Cortex of kidney (tissue), 1 donor: ENCODE measurements at places on chromosomes 7 and 10.

DNA sequence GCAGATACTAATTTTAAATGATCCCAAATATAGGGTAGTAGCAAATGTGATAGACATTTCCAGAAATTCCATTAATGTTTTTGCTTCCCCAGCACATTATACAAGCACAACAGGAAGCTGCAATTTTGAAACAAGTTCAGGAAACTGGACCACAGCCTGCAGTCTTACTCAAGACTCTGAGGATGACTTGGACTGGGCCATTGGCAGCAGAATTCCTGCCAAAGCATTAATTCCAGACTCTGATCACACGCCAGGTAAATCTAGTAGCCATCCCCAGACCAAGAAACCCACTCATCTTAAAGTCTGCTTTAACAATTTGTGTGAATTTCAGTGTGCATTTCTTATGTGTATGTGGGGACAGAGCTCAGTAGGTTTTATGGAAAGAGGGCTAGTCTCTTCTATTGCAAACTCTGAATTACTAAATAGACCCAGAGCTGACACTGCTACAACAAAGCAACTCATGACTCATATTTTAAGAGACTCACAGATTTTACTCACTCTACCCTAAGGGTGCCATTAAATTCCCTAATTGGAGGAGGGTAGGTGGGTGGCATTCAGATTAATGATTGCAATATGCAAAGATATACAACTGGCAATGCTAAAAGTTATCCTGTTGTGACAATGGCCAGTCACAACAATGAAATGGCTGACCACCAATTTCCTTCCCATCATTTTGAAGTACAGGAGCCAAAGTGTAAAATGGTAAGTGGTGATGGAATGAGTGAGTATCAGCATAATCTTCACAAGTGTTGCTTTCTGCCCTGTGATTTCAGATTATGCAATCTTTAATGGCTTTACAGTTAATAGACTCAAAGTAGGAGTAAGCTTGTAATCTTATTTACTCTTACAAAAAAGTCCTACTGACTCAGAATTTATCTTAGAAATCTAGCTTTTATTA lies 317.6 kb upstream of the PLXDC2 start:
- no peak for DNase-seq

GRCh38 chr10:108789336-108789735 lies 1134.0 kb downstream of the XPNPEP1 start:
- no peak for DNase-seq

GRCh38 chr10:101228966-101229265 lies 347 bp downstream of the LBX1 start:
- no peak for DNase-seq

- DNase-seq = no peak
Measured at GRCh38 chr7:36441344-36442022, 51.8 kb downstream of the ANLN start.

DNA sequence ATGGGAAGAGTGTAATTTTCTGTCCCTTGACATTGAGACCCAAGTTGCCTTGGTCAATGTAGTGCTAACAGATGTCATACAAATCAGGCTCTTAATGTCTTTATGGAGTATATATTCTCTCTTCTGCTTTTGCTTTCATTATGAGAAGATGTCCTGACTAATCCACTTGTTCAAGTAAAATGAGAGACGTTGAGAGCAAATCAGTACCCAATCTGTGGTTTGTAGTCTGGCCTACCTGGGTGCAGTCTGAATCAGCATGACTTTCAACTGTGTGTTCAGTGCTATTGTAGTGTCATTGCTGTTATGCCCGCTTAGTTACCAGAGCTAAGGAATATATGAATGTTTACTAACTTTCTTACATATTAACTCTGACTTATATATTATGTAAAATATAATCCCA lies 612.4 kb downstream of the ANKRD7 start:
- no peak for DNase-seq

GRCh38 chr7:114949231-114949630 lies 27.3 kb downstream of the MDFIC start:
- no peak for DNase-seq

DNA sequence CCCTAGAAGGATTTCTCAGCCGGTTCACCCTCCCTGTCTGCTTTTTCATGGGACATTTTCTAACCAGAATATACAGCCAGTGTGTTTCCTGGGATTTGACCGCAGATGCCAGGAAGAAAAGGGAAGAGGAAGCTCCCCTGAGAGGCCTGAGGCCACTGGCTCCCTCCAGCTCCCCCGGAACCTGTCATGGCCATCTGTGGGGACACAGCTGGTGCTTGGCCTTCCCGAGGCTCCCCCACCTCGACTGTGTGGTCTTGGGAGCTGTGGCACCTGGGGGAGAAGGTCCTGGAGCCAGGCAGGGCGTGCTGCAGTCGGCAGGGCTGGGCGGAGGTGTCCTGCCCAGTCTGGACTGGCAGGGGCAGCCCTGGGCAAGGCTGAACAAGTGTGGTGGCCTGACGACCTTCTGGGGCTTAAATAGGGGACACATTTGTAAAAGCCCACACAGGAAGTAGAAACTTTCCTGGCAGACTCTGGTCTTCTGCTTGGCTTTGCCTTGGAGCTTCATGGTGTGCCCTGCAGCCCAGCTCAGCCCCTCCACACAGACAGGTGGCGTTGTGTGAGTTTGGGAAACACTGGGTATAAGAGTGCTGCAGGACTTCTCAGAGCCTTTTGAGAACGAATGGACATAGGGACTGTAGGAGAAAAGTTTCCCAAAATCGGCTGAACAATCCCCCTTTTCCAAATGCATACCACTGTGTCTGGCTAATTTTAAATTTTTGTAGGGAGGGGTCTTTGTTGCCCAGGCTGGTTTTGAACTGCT lies 6.8 kb downstream of the BRI3 start:
- no peak for DNase-seq

- no peak for DNase-seq
Measured at GRCh38 chr7:1210321-1210978, 22.2 kb upstream of the UNCX start.

- no peak for DNase-seq
Measured at GRCh38 chr7:36057323-36057722, 95.7 kb upstream of the EEPD1 start.
